ENCODE measurements at places on chromosomes 1 and 21. TPM values are rescaled to one million over a fixed set of nuclear protein-coding genes. Genes with fewer than 3 reads are reported as not detected.

DNA sequence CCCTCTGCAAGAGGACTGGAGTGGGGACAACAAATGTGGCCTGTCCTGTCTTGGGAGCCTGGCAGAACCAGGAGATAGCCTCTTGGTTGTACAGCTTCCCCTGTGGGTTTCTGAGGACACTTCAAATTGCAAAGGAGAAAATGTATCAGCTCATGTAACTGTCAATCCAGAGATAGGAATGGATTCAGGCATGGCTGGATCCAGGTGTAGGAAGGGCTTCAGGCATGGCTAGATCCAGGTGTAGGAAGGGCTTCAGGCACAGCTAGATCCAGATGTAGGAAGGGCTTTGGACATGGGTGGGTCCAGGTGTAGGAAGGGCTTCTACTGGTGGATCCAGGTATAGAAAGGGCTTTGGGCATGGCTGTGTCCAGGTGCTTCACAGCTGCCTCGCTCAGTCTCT lies 30.9 kb downstream of the TP73 start:
- DNase-seq = no peak

GRCh38 chr1:154864189-154864975 lies 5.7 kb downstream of the KCNN3 start:
- no peak for DNase-seq

GRCh38 chr1:108041360-108042142 lies 76.6 kb upstream of the VAV3 start:
- no peak for DNase-seq

DNA sequence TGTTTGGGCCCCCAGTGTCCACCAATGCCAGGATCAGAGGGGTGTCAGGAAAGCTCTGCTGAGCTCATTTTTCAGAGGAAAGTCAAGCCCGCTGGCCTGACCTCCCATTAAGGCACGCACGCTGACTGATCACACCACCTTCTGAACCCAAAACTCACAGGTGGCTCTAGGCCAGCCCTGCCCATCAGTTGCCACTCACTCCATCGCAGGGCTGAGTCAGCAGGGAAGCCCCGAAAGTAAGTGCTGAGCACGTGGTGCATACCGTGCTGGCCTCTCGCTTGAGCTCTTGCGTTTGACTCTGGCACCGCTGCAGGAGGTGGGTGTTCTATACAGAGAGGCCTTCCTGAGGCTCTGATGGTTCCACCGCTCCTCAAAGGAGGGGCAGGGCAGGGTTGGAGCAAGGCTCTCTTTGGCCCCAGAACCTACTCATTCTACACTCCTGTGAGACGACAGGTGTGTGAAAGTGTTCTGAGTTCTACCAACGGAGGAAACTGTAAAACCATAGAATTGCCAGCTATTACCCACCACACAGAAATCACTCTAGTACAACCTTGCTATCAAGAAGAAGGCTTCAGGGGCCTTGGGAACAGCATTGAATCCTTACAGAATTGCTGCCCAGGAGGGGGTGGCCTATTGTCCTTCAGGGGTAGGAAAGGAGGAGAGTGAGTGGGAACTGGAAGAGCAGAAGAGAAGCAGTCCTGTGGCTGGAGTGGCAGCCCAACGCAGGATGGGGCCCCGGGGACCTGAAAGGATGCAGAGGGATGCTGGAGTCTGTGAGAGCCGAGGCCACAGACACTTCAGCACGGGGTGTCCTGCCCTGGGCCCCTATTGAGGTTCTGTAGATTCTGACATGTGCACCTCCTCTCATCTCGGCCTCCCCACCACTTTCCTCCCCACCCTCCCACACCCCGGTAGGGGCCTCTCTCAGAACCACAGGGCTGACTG lies 214.7 kb upstream of the EDN2 start:
- no peak for DNase-seq

DNA sequence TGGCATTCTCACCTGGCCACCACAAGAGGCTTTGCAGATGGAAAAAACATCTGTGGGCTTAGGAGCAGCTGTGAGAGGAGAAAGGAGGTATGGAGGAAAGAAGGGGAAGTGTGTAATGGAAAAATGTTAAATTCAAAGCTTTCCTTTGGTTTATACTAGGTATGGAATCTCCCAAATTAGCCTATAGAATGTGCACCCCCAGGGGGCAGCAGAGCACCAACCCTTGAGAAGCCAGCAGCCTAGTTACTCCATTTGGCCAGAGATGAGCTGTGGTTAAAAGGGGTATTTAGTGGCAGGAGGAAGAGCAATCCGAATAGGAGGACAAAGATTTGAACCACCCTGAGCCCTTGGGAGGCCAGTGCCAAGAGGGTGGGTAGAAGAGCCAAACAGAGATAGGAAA lies 97.5 kb upstream of the CTTNBP2NL start:
- no peak for DNase-seq

DNA sequence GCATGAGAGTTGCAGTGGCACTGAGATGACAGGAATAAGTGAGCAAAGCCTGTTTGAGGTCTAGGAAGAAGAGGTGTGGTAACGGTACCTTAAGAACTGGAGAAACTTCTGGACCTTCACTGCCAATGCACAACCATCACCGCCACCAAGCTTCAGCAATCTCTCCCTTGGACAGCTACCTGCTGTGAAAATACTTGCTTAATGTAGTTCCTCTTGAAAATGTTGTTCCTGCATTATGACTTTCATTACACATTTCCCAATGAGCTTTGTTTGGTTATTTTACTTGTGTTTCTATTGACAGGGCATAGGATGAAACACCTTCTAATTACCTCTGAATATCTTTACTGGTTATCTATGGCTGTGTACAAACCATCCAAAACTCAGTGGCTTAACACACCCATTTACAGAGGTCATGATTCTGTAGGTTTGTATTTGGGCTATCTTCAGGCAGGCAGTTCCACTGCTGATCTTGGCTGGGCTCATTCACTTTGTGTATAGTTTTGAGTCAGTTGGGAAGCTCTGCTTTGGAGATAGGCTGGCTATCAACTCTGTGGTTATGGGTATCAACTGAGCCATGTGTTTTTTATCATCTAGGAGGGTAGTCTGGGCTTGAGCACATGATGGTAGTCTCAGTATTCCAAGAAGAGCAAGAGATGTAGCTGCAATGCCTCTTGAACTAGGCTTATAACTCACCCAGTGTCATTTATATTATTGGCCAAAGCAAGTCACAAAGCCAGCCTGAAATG lies 149.4 kb downstream of the ELAVL4 start:
- DNase-seq = no peak

The DNM3 gene
- 9.6 TPM for total RNA-seq

The DYNLT5 gene
- total RNA-seq = 1.2 TPM

The TMPRSS3 gene
- not detected for total RNA-seq

The ZNF648 gene
- total RNA-seq = not detected

The SPATA46 gene
- total RNA-seq = not detected
